ENCODE measurements at places on chromosomes 4 and X.
A peak's percentile ranks its signal among the peaks of the same experiment; 100 is the strongest.

- DNase-seq = peak; percentile 41
Observed at GRCh38 chr4:165326831-165327210, 648 bp upstream of the MSMO1 start.

- no peak for DNase-seq
Observed at GRCh38 chrX:31251336-31251735, 179.5 kb upstream of the FTHL17 start.

DNA sequence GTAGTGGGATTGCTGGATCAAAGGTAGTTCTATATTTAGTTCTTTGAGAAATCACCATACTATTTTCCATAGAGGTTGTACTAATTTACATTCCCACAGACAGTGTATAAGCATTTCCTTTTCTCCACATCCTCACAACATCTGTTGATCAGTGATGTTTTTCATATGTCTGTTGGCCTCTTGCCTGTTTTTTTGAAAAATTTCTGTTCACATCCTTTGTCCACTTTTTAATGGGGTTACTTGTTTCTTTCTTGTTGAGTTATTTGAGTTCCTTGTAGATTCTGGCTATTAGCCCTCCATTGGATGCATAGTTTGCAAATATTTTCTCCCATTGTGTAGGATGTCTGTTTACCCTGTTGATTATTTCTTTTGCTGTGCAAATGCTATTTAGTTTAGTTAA lies 72.6 kb downstream of the STOX2 start:
- DNase-seq = no peak

DNA sequence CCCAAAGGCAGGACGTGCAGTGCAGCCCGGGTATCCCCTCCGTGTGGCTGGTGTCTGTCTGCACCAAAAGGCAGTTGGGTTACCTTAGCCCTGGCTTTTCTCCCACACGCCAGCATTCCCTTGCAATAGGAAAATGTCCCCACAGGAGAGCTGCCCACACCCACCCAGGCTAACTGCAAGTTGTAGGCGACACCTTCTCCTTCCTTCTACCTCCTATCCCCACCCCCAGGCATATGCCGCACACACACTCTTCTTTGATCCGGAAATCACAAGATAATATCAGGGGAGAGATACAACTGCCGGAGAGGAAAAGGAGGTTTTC lies 444 bp upstream of the APBB2 start:
- no peak for DNase-seq

- DNase-seq = no peak
Observed at GRCh38 chr4:127203562-127204200, 429.1 kb upstream of the INTU start.

- no peak for DNase-seq
Observed at GRCh38 chrX:46278572-46278971, 266.6 kb downstream of the ZNF674 start.

- DNase-seq = no peak
Observed at GRCh38 chrX:77060572-77060971, 386.6 kb upstream of the FGF16 start.

DNA sequence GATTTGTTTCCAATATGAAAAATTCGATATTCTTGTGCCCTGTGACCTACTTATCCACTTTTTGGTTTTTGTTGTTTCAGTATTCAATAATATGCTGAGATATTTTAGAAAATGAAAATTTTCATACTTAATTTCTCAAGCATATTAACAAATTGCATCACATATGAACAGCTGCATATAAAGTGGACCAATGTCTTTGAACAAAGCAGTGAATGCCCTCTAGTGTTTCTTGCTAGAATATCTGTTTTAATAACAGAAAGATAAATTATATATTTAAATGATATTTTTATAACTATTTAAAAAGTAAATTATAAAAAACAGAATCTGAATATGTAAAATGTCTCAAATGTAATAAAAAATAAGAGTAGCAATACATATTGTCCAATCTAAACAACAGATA lies 31.7 kb upstream of the INTU start:
- no peak for DNase-seq

GRCh38 chrX:112147206-112147605 lies 64.6 kb upstream of the TRPC5 start:
- DNase-seq = peak; percentile 45

GRCh38 chrX:134685668-134686067 lies 27.4 kb upstream of the PLAC1 start:
- DNase-seq = no peak

GRCh38 chr4:157600583-157600982 lies 380.1 kb downstream of the GRIA2 start:
- no peak for DNase-seq

GRCh38 chrX:48665991-48666390 lies 17.6 kb upstream of the WAS start:
- no peak for DNase-seq

- DNase-seq = no peak
Observed at GRCh38 chr4:95956094-95956493, 116.2 kb downstream of the PDHA2 start.

- DNase-seq = peak; percentile 52
Observed at GRCh38 chrX:39438603-39439602, 637.6 kb downstream of the MID1IP1 start.

DNA sequence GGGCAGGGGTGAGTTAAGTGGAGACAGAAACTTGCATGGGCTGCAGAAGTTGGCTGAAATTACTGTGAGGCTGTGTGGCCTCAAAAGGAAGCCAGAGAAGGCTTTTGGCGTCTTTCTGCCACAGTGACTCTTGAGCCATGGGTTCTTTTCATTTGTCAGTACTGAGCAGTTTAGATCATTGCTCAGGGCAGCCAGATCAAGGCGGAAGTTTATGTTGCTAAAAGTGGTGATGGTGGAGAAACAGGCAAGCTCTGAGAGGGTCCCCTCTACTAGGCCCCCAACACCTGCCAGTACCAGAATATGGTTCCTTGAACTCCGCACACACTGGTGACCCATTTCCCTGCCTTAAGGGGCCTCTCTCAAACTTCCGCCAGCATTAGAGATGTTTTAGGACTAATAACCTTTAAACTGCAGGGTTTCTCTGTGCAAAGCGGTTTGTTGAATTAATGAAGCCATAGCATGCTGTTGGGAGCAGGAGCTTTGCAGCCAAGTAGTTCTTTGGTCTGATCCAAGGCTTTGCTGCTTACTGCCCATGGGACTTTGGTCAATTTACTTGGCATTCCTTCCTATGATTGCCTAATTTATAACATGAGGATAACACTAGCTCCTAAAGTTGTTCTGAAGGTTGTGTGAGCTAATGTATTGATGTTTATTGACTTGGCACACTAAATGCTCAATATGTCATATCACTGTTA lies 34.5 kb downstream of the RNF175 start:
- no peak for DNase-seq

GRCh38 chr4:6031846-6032245 lies 13.6 kb upstream of the C4orf50 start:
- no peak for DNase-seq

GRCh38 chr4:28354880-28355656 lies 1494.4 kb downstream of the STIM2 start:
- DNase-seq = peak; percentile 40

- DNase-seq = peak; percentile 17
Observed at GRCh38 chr4:111798840-111799239, 346.4 kb upstream of the FAM241A start.

GRCh38 chrX:137479386-137479785 lies 86.5 kb upstream of the ZIC3 start:
- DNase-seq = no peak

GRCh38 chrX:150199803-150200202 lies 163.3 kb upstream of the MAMLD1 start:
- no peak for DNase-seq

- DNase-seq = no peak
Observed at GRCh38 chr4:78971776-78972175, 32.5 kb upstream of the PAQR3 start.

DNA sequence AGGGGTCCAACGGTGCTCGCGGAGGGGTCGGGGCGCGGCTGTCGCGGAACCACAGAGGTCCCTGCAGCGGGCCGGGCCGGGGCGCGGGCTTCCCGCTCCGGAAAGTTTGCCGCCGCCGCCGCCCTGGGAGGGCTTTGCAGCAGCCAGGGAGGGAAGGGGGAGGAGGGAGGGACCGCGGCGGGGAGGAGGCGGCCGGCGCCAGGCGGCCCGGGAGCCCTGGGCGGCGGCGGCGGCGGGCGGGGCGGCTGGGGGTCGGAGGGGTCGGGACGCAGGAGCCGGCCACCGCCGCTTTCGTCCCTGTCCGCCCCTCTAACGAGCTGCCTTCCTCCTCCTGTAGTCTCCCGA lies 375 bp downstream of the FGFR3 start:
- peak; percentile 58 for DNase-seq

DNA sequence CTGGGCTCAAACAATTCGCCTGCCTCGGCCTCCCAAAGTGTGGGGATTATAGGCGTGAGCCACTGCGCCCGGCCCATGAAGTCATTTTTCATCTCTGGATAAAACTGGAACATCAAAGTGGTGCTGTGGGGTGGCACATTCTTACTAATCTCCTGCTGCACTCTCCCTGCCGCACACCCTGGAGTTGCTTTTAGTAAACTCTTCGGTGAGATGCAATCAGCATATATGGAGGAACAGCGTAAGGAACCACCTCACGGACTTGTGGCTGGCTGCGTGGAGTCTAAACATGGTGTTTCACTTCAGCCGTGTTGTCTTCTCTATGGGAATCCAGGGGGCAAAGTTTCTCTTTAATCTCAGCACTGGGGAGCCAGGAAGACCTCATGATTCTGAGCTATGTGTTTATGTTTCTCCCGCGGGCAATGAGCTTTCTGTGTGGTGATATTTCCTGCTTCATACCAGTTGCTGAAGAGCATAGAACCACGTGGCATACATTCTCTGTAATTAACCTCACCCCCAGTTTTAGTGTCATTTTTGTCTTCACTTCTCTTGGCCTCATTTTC lies 2.1 kb upstream of the RHOH start:
- DNase-seq = no peak

GRCh38 chrX:152876931-152877840 lies 20.7 kb upstream of the ZNF185 start:
- DNase-seq = no peak

GRCh38 chr4:188971125-188971524 lies 831.9 kb downstream of the TRIML1 start:
- DNase-seq = no peak

DNA sequence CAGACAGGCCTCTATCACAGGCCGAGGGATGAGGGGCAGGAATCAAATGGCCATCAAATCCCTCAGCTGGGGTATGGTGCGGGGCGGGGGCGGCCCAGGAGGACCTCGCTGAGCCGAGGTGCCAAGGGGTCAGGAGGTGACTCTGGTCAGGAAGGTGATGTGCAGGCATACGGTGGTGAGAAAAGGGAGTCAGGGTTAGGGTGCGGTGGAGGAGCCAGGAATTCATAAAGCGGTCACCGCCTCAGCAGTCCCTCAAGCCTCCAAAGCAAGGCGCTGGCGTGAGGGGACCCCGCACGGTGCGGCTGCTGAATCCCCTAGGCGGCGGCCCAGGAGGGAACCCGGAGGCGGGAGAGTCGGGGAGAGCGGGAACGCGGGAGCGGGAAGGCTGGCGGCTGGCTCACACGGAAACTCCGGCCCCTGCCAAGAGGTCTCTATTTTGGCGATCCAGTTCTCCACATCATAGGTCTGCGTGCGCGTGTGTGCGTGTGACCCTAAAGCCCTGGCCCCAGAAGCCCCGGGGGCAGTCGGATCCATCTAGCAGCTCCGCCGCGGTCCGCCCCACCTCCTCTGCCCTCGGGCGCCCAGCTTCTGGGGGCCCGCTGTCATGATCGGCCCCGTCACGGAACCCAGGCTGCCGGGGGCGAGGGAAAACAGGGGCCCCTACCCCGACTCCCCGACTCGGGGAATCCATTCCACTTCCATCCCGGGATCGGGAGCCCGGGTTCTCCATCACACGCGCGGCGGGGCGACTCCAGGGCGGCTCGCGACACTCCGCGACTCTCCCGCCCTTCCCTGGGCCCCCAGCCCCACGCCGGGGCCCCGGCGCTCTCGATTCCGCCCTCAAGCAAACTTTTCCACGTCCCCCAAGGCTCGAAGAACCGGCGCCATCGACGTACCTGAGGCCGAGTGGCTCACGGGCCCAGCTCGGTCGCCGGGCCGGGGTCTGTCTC lies 593 bp downstream of the ELF4 start:
- DNase-seq = no peak

- no peak for DNase-seq
Observed at GRCh38 chrX:101395789-101396188, 5.0 kb downstream of the RPL36A start.

- DNase-seq = no peak
Observed at GRCh38 chr4:185101354-185101890, 41.6 kb upstream of the SLC25A4 start.

DNA sequence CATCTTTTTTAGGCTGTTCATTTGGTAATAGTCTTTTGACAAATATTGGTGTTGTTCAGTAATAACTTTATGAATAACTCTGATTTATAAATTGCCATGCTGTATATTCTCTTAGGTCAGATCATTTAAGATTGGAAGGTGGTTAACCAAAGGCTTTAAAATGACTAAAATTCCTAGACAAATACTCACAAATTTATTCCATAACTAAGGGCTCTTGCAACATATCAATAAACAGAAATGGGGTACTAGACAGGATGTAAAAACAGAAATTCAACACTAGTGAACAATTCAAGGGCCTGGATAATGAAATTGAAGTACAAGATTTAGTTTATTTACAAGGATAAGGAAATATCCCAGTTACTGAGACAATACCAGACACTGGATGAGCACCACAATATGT lies 328.6 kb downstream of the PCDH19 start:
- DNase-seq = no peak

- DNase-seq = no peak
Observed at GRCh38 chr4:79865201-79865597, 207.8 kb downstream of the ANTXR2 start.

DNA sequence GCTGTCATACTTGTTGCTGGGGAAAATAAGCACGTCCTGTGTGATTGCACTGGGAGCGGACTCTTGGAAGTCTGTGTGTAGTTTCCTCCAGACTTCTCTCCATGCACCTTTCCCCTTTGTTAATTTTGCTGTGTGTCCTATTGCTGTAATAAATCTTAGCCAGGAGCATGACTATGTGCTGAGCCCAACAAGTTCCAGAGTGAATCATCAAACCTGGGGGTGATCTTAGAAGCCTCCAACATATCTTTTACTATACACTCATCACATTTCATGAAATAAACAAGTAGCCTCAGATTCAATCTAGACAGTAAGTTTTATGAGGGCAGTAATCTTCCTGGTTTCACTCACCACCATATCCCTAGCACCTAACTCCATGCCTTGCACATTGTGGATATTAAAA lies 43.3 kb upstream of the FGF13 start:
- DNase-seq = no peak

DNA sequence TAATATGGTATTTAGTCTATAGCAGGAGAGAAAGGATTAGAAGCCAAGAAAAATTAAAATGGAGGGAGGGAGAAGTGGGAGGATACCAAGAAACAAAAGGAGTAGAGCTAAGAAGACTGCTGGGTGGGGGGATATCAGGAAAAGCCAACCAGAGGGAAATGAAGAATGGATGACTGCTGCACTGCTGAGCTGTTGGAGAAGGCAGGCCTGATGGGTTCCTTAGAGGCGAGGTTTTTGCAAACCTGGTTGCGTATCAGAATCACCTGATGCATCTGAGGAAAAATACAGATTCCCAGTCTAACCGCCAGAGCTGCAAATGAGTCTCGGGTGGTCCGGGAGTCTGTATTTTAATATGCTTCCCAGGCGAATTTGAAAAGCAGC lies 1.5 kb downstream of the PGRMC1 start:
- no peak for DNase-seq

GRCh38 chr4:53671757-53672156 lies 80.5 kb upstream of the LNX1 start:
- DNase-seq = no peak

GRCh38 chr4:92433272-92433758 lies 129.5 kb downstream of the GRID2 start:
- DNase-seq = no peak

All from WERI-Rb-1 (cell line).